Effector CD8-positive, alpha-beta T cell (primary cell): ENCODE measurements at places on chromosomes 11 and 22.

- no peak for DNase-seq
Observed at GRCh38 chr11:46711303-46711702, 7.7 kb upstream of the F2 start.

DNA sequence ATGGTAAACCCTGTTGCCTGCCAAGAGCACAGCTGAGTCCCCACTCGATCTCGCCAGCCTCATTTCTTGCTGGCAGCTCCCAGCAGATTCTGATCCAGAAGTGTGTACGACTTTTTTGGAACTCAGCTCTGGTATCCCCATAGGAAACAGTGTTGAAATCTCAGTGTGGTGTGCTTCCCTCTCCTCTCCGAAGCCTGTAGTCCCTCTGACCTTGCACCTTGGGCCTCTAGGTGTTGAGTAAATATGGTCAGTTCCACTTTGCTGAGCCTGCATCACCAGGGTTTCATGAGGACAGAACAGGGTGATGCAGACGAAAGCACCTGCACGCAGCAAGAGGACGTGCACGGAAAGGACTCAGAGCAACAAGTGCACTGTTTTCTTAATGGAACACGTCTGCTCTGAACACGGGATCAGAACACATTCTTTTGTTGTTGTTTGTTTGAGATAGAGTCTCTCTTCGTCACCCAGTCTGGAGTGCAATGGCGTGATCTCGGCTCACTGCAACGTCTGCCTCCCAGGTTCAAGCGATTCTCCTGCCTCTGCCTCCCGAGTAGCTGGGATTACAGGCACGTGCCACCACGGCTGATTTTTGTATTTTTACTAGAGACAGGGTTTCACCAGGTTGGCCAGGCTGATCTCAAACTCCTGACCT is 3.8 kb upstream of the CPT1A start:
- DNase-seq = no peak

DNA sequence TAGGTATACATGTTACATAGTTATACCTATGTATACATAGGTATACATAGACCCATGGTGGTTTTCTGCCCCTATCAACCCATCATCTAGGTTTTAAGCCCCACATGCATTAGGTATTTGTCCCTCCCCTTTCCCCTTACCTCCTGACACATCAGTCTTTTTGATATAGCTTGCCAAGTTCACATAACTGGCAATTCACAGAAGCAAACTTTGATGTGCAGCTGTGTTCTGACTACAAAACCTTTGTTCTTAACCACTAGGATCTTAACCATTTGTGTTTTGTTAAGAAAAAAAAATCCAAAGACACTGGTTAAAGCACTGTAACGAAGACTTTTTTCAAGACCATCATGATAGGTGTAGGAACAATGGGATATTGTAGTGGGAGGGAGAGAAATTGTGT is 42.9 kb upstream of the SLC5A1 start:
- DNase-seq = no peak

- no peak for DNase-seq
Observed at GRCh38 chr11:6385046-6385777, 5.1 kb upstream of the SMPD1 start.

- DNase-seq = no peak
Observed at GRCh38 chr11:19288256-19288655, 47.5 kb upstream of the E2F8 start.

DNA sequence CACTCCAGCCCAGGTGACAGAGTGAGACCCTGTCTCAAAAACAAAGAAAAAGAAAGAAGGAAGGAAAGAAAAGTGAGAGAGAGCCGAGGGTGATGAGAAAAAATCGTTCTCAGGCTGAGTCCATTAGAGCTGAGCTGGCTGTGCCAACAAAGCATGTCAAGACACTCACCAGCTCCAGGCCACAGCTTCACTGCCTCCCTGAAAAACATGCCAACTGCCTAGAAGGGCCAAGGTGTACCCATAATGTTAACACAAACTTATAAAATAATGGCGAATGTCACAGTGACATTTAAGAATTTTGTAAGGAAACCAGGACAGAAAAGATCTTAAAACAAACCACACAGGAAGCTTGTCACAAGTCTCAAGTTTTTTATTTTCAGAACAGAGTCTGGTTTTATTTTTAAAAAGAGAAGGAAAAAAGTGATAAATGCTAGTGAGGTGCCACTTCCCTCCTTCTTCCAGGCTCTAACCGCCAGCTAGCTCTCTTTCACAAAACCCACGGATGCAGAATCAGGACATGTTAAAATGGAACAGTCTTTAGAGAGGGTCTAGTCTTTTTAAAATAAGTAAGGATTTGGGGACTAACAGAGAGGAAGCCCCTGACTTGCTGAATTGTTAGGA is 5.1 kb downstream of the TMEM121B start:
- DNase-seq = no peak

- DNase-seq = no peak
Observed at GRCh38 chr22:42693055-42693762, 27.5 kb downstream of the A4GALT start.

DNA sequence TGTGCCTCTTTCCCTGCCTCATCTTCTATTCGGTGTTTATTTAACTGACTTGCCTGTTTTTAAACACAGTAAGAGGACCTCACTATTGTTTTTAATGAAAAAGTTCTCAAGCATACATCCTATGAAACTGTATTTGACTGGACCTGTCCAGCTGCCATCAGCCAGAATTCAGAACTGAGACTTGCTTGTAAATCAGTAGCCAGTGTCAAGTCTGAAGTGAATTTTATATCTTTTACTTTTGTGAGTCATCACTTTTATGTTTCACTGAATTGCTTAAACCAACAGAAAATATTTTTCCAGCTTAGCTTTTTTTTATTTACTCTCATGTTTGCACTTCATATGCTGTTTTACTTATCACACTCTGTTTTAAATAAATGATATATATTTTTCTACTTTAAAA is 88.3 kb downstream of the LUZP2 start:
- DNase-seq = no peak

DNA sequence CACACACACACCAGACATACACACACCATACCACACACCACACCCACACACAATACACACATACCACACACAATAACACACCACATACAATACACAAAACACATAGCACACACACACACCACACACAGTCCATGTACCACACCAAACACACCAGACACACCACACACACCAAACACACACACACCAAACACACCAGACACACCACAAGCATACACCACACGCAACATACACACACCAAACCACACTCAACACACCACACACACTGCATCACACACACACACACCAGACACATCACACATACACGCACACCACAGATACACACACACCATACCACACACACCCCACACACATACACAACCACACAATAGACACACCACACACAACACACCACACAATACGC is 54.8 kb downstream of the IGSF9B start:
- no peak for DNase-seq

- DNase-seq = no peak
Observed at GRCh38 chr22:17997456-17997855, 26.9 kb downstream of the MICAL3 start.

GRCh38 chr22:36725366-36726006 is 21.9 kb upstream of the CACNG2 start:
- no peak for DNase-seq

DNA sequence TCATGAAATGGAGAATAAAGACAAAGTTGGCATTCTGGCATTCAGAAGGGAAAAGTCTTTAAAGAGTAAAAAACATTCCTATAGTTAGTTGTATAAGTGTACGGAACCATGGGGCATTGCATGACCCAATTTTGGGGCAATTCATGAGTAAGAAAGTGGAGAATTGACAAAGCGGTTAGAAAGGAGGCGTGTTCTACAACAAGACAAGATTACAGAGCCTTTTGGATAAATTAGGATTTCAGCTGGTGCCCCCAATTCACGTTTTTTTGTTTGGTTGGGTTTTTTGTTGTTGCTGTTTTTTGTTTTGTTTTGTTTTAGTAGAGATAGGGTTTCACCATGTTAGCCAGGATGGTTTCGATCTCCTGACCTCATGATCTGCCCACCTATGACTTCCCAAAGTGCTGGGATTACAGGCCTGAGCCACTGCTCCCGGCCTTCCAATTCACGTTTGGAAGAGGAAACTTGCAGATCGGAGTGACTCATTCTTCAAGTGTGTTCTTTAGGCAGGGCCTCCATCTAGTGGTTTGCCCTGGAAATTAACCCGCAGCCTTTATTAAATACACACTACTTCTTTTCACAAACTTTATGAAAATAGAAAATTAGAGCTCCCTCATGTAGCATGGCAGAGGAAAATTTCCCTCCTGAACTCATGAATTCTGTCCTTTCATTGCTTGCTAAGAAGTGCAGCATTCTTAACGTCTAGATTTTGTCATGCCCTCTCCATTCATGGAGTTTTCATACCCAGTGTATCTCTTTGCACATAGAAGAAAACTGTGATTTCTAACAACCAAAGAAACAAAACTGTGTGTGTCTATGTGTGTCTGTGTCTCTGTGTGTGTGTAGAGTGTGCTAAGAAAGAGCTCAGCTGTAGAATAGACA is 118.1 kb downstream of the BBOX1 start:
- DNase-seq = no peak

- no peak for DNase-seq
Observed at GRCh38 chr11:117997823-117998579, 11.8 kb downstream of the IL10RA start.

- no peak for DNase-seq
Observed at GRCh38 chr11:134425816-134426536, 13.9 kb upstream of the B3GAT1 start.

GRCh38 chr11:58503361-58503856 is 4.5 kb downstream of the OR5B21 start:
- no peak for DNase-seq

- no peak for DNase-seq
Observed at GRCh38 chr22:47296405-47297260, 534.2 kb downstream of the TBC1D22A start.

- DNase-seq = peak; percentile 61
Observed at GRCh38 chr11:14249121-14249963, 109.6 kb downstream of the RRAS2 start.

DNA sequence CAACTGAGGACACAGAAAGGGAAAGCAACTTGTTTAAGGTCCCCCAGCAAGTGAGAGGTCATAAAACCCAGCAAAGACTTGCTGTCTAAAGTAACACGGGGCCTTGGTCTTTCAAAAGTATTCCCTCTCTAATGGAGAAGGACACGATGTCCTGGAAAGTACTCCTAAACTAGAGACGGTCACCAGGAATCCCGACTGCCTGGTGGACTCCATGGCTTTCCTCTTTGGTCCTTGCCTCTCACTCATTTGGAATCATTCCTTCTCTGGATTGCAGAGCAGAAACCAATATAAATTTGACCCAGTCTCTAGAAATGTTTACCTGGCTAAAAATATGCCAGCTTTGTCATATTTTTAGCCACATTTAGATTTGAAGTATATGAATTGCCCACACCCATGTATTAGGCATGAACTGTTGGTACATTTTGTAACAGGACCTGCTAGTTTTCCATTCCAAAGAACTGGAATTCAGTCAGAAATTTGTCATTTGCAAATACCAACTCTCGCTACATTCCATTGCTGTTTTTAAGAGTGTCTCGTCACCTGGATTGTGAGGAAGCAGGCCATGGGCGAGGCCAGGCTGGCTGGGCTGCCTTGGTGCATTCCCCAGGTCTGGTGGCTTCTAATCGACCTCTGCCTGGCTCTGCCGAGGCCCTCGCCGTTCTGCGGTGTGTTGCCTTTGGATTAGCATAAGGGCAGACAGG is 12.9 kb downstream of the NAV2 start:
- no peak for DNase-seq

DNA sequence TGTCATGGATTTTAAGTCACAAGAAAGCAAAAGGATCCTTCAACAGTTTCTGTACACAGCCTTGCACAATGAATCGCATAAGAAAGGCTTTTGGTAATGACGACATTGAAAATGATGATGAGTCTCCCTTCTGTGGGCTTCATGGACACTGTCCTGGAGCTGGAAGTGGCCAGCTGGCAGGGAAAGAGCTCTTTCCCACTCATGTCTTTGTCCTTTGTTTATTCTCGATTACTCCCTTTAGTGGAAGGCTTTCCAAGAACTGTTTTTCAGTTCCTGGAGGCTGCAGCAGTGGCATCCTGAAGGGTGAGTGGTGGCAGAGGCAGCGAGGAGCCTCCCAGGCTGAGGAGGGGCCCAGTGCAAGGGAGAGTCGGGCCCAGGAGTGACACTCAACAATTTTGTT is 505.2 kb downstream of the NTM start:
- no peak for DNase-seq

GRCh38 chr11:118295199-118295598 is 9.3 kb upstream of the CD3E start:
- DNase-seq = no peak

DNA sequence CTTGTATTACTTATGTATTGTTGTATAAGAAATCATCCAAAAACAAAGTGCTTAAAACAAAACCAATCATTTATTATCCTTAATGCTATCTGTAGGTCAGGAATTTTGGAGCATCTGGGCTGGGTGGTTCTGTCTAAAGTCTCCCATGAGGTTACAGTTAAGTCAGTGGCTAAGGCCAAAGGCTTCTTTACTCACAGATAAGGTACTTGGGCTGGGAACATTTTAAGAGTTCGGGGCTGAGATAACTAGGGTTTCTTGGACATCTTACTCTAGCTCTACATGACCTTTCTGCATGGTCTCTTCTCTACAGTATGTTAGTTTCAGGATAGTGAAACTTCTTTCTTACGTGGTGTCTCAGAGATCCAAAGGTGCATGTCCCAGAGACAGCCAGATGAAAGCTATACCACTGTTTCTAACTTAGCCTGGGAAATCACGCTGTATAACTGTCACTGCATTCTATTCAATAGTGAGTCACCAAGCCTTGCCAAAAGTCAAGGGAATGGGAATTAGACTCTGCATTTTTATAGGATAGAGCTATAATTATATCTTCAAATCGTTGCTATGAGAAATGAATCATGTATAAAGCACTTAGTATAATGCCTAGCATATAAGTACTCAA is 29.6 kb downstream of the SOX6 start:
- DNase-seq = no peak

DNA sequence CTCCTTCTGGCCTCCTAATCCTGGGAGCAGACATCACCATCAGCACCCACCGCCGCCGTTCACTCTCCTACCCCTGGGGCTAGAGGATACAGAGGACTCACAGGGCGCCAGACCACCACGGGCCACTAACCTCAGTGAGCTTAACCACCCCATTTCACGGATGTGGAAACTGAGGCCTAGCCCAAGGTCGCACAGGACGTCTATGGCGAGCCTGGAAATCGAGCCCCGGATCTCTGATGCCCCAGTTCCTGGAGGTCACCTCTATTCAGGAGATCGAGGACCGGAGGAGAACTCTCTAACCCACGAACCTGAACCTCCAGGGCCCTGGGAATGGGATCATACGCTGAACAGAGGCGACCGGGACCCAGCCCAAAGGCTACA is 349 bp downstream of the TIMM10 start:
- no peak for DNase-seq

DNA sequence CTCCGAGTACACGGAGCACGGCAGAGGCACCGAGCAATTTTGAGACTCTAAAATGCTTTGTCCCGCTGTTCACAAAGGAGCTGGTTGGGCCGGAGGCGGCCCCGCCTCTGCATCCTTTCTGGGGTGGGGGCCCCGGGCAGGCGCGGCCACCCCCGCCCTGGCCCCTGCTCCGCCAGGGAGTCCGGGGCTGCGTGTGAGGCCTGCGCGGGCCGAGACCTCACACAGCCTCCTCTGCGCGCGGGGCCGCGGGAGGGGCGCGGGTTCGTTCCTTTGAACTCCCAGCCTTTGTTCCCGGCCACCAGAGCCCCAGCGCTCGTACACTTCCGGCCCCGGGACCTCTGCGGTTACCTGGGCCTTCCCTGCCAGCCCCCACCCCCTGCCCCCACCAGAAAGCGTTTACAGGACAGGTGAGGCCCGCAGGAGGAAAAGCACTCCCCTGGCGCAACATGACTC is 1.6 kb downstream of the FGF19 start:
- no peak for DNase-seq
